Pancreas (tissue), 10 donors: ENCODE measurements at places on chromosomes 3 and 15. TPM values are rescaled to one million over a fixed set of nuclear protein-coding genes. Genes with fewer than 3 reads are reported as not detected.

The IQCH gene
- polyA plus RNA-seq = 0.49 TPM

The LRRIQ4 gene
- polyA plus RNA-seq = not detected

The LRRFIP2 gene
- 14.6 TPM for polyA plus RNA-seq

The ARHGAP31 gene
- 1.5 TPM for polyA plus RNA-seq

The ACAA1 gene
- 110 TPM for polyA plus RNA-seq

The MEX3B gene
- 0.47 TPM for polyA plus RNA-seq

The LMAN1L gene
- polyA plus RNA-seq = not detected

The AAGAB gene
- polyA plus RNA-seq = 7.1 TPM

The KBTBD13 gene
- not detected for polyA plus RNA-seq
